Stimulated activated CD4-positive, alpha-beta T cell treated with anti-CD3 and anti-CD28 coated beads, Interleukin-15, amount 100 ng/mL, for 48 hours (primary cell): ENCODE measurements at places on chromosomes 4 and X.

DNA sequence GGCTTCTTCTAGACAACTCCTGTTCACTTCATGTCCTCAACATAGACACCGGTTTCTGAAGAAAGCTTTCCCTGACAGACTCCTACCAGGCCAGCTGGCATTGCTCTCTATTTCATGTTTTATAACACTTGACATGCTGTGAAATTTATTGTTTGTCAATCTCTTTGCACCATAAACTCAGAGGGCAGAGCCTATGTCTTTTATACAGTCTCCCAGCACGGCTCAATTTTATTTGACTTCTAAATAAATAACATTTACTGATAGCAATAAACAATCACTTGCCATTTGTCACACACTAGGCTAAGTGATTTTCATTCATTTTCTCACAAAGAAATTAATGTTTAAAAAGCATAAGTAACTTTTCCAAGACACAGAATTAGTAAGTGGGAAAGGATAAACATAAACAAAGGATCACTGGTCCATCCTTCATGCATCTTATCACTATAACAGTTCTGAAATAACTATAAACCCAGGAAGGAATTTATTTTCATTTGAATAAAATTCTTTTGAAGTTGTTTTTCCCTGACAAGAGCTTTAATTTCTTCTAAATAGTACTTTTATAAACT, 577.6 kb downstream of the TECRL start:
- no peak for DNase-seq

- DNase-seq = no peak
Observed at GRCh38 chr4:19455850-19456602, 795.7 kb upstream of the SLIT2 start.

- DNase-seq = no peak
Observed at GRCh38 chr4:110710070-110710469, 87.2 kb upstream of the PITX2 start.

DNA sequence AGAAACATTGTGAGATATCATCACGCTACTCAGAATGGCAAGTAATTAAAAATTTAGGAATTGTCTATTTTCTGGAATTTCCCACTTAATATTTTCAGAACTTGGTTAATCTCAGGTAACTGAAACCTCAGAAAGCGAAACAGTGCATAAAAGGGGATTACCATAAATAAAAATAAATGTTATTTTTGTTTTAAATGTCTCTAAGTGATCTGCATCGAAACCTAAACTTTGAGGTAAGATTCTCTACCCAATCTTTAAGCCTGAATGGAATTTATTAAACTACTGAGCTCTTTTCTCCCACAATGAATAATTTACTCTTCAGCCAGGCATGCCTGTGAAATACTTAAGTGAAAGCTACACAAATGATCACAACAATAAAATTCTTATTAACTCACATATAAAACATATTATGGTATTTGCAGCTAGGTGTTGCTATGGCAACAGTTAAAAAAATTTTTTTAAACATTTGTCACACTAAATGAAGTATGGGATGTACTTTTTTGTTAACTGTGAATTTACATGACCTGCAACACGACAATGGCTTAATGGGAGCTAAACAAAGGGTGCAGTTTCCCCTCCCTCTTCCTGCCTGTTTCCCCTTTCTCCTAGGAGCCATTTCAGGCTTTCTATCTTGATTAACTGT, 220.2 kb upstream of the PRPS2 start:
- no peak for DNase-seq

GRCh38 chr4:7486101-7486500, 51.4 kb upstream of the PSAPL1 start:
- no peak for DNase-seq

- no peak for DNase-seq
Observed at GRCh38 chr4:159390648-159391047, 287.8 kb downstream of the RAPGEF2 start.

- DNase-seq = no peak
Observed at GRCh38 chr4:159079074-159079473, 23.8 kb upstream of the RAPGEF2 start.

- DNase-seq = no peak
Observed at GRCh38 chr4:180926277-180926676, 1316.9 kb upstream of the TENM3 start.

DNA sequence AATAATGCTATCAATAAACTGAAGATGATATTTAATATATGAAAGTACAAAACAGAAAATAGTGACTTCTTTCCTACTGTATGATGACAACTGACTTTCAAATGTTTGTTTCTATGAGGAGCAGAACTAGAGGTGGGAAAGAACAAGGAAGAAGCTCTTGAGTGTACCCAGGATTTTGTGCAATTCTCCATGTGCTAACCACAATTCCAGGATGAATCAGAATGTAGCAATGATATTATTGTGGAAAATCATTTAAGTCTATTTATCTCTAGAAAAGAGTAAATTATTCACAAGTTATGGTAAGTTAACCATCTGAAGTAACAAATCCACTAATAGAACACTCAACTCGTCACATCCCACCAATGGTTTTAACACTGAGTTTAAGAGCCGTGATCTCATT, 324.1 kb upstream of the EMCN start:
- no peak for DNase-seq

- DNase-seq = no peak
Observed at GRCh38 chr4:159204566-159204965, 101.7 kb downstream of the RAPGEF2 start.

GRCh38 chrX:16979226-16979625, 32.8 kb downstream of the REPS2 start:
- no peak for DNase-seq

- no peak for DNase-seq
Observed at GRCh38 chr4:101262683-101263082, 84.6 kb downstream of the PPP3CA start.

DNA sequence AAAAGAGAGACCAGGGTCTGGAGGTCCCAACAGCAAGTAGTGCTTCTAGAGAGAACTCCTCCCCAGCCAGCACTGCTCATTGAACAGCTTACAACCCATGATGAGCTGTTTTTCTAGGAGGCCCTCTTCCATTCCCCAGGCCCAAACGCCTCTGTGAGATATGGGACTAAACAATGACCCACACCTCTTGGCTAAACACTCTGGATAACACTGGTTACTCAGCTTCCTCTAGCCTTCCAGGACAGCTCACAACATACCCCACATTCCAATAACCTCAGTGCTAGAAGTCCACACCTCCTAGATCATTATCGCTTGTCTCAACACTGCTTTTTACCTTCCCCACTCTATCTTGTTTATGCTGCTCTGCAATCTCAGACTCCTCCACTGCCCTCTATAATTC, 35.4 kb upstream of the PGRMC2 start:
- DNase-seq = no peak

GRCh38 chr4:154313004-154313585, 178.5 kb downstream of the DCHS2 start:
- DNase-seq = no peak

GRCh38 chr4:140244328-140244727, 90.3 kb upstream of the MAML3 start:
- no peak for DNase-seq

DNA sequence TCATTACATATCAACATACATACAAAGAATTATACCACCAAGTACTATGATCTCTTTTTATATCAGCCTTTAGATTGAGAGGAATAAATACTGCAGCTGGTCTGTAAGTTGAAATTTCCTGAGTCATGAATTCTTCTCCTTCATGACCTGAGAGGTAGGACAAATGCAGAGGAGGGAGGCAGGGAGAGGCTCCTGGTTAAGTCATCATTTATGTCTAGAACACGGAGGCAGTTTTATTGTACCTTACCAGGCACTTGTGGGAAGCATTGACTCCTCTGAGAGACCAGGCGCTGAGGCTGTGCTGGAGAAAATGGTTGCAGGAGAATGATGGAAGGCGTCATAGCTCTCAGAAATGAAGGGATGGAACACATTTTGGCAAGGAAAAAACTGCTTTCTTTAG, 12.5 kb upstream of the CASK start:
- no peak for DNase-seq

DNA sequence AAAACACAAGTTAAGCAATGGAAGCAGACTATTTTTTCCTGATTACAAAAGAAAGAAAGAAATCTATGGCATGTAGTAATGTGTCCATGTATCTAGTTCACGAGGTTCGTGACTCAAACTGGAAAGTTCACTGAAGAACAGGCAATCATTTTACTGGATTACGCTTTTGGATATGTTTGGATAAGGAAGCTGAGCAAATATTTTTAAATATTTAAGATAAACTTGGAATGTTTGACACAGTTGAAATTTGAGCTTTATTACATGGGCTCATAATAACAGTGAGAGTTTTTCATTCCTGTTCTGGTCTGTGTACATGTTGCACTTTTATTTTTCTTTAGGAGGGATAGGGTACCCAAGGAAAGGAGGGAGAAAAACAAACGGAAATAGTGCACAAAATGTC, 244.2 kb upstream of the GK2 start:
- no peak for DNase-seq

- no peak for DNase-seq
Observed at GRCh38 chrX:20969565-20969964, 404.7 kb upstream of the CNKSR2 start.

- DNase-seq = no peak
Observed at GRCh38 chr4:94519925-94520789, 68.4 kb downstream of the PDLIM5 start.

DNA sequence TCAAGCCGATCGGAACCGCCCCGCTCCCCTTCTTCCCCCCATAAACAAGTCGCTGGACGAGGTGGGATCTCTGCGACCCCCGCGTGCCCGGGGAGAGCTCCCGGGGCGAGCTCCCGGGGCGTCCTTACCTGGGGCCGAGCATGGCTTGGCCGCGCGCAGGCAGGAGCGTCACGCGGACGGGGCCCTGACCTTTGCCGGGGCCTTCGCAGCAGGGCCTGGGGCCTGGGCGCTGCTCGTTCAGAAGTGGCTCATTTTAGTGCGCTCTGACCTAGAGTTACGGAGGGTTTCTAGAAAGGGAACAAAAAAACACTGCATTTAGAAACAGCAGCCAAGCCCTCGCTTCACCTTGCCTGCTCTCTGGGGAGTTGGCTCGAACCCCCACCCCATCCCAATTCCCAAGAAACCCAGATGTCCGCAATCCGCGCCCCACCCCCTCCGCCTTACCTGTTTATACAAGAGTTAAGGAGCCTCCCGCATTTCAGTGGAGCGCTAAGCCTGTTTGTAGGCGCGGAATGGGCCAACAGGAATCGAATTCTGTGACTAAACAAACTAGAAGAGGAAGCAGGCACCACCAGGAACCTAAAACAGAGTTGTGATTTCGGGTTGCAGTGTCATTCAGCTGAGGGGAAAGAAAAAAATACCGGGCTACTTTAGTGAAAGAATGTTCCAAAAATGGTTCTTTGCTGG, 814 bp upstream of the RBM47 start:
- DNase-seq = no peak

GRCh38 chrX:1300449-1300848, 31.8 kb downstream of the CSF2RA start:
- DNase-seq = no peak

GRCh38 chrX:63812823-63813222, 27.8 kb upstream of the ARHGEF9 start:
- no peak for DNase-seq

DNA sequence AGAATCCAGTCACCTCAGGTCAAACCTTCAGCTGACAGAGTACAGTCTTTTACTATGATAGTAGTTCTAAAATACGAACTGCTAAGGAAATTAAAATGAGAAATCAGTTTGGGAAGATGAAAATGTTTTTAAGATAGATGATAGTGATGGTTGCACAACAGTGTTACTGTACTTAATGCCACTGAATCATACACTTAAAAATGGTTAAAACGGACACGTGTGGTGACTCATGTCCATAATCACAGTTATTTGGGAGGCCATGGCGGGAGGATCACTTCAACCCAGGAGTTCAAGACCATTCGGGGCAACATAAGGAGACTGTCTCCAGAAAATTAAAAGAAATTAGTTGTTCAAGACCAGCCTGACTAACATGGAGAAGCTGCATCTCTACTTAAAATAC, 41.4 kb downstream of the ABHD18 start:
- no peak for DNase-seq

DNA sequence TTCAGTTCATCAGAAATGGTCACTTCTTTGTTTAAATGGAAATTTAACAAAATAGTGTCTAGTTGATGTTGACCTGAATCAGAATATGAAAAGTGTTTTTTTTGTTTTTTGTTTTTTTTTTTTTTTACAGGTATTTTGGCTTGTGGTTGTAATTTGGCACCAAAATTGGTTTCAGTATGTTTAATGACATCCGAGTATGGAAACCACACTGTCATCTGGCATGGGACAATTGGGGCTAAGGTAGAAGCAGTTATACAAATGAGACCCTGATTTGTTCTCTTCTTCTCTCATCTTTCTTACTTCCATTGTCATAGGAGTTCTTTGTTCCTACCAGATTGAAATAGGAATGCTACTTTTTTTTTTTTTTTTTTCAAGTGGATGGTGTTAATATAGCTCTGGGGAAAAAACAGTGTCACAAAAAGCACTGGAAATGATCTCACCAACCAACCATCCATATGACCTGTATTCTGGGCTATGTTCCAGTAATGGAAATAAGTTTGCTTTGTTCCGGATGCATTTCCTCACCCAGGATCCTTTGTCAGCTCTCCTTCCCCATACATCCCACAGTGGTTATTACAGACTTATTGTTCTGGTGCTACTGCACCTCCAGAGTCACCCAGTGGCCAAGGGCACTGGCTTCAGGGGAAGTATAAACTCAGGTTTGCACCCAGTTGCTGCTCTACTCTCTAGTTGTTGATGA, 95.8 kb downstream of the ATXN3L start:
- DNase-seq = no peak

DNA sequence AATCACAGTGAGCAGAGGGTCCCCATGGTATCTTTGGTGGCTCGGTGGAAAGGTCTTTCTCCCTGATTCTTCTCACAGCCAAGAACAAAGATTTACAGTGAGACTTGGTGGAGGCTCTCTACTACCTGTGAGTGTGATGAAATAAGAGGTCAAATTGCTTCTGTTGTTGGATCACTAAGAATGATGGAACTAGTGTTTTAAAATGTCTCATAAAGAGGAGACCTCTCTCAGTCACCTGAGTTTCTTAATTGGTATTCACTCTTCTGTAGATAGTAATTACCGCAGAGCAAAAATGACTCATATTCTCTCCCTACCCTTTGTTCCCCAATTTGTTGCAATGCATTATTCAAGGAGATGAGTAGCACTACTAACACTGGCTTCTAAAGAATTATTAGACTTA, 100.9 kb upstream of the TBC1D9 start:
- DNase-seq = no peak

DNA sequence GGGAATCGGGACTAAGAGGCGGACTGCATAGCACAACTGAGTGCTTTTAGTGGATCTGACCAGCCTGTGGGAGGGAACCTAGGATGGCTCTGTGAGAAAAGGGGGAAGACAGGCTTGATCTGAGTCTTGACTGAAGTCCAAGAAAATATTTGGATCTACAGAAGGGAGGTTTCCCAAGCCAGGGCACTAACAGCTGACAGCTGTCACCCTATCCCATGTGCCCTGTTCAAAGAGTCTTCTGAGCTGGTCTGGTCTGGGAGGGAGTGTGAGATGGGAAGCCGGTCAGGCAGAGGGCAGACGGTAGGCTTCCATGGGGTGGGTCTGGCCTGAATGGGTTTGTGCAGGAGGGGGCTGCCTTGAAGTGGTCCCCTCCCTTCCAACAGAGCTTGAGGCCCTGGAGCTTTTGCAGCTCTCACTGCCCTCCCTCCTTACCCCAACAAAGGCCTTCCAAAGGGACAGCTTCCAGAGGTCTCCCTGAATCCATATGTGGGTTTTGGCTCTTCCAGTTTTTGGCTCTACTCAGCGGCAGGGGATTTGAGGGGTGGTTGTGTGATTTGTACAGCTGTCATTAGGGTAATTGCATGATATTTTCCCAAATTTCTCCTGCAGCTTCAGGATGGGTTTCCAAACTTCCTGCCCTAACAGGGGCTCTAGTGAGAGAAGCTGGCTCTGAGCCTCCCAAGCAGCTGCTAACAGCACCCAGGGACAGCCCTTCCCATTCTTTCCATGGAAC, 643.7 kb downstream of the BCOR start:
- no peak for DNase-seq

GRCh38 chr4:182277377-182277776, 34.2 kb downstream of the TENM3 start:
- DNase-seq = no peak
